ENCODE measurements at places on chromosomes 1 and 21. TPM values are rescaled to one million over a fixed set of nuclear protein-coding genes. Genes with fewer than 3 reads are reported as not detected.

GRCh38 chr1:96253246-96254035, 468.1 kb upstream of the PTBP2 start:
- H3K4me1 ChIP-seq = no peaks in the 10 kb centered on the region
- H3K27me3 ChIP-seq = no peaks in the 10 kb centered on the region
- no peaks in the 10 kb centered on the region for H3K36me3 ChIP-seq
- DNase-seq = no peak
- no peak overlapping the region for H3K27ac ChIP-seq

GRCh38 chr21:45282283-45283034, 5.2 kb downstream of the POFUT2 start:
- H3K4me3 ChIP-seq = no peak overlapping the region
- no peaks in the 10 kb centered on the region for H3K4me1 ChIP-seq
- H3K36me3 ChIP-seq = no peaks in the 10 kb centered on the region
- H3K27ac ChIP-seq = no peak overlapping the region
- no peaks in the 10 kb centered on the region for H3K27me3 ChIP-seq
- no peak for DNase-seq

DNA sequence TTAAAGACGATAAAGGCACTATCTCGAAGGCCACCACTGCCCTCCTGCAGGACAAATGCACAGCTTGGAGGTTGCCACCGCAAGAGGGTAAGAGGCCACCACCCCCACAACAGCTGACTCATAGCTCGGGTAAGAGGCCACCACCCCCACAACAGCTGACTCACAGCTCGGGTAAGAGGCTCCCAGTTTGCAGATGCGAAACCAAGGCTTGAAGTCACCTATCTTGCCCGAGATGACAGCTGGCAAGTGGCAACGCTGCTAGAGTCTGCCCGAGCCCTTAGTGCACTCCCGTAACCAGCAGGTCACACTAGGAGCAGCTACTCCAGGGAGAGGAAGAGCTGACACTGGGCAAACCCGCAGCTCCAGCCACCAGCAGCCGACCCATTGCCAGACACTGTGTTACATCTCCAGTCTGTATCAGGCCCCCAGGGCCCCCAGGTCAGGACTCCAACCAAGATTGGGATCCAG, 17.1 kb upstream of the SPSB1 start:
- no peak overlapping the region for H3K4me3 ChIP-seq
- peaks cover 5% of the 10 kb centered on the region for H3K27me3 ChIP-seq
- no peak overlapping the region for H3K27ac ChIP-seq
- peaks cover 30% of the 10 kb centered on the region for H3K4me1 ChIP-seq
- H3K36me3 ChIP-seq = no peaks in the 10 kb centered on the region

The TRIM17 gene
- total RNA-seq = 1.9 TPM

The KCNAB2 gene
- total RNA-seq = 218 TPM

The FGR gene
- total RNA-seq = 0.30 TPM
